AG04450 (cell line): ENCODE measurements at places on chromosomes 1 and 21. TPM values are rescaled to one million over a fixed set of nuclear protein-coding genes. Genes with fewer than 3 reads are reported as not detected.
A peak's percentile ranks its signal among the peaks of the same experiment; 100 is the strongest.

The OR2T2 gene
- not detected in 2 replicates for polyA plus RNA-seq

The F13B gene
- not detected in 2 replicates for polyA plus RNA-seq

The TPTE gene
- not detected in 2 replicates for polyA plus RNA-seq

The PDC gene
- not detected in 2 replicates for polyA plus RNA-seq

The FLG gene
- polyA plus RNA-seq: not detected in 2 replicates

The AHCYL1 gene
- polyA plus RNA-seq: 120 and 133 TPM in 2 replicates

The LORICRIN gene
- polyA plus RNA-seq: not detected in 2 replicates

The GLMP gene
- 25.5 and 36.4 TPM in 2 replicates for polyA plus RNA-seq

The STYXL2 gene
- not detected in 2 replicates for polyA plus RNA-seq

The FAM72D gene
- polyA plus RNA-seq: 0.68 and 1.3 TPM in 2 replicates

The ATP6V1G3 gene
- polyA plus RNA-seq: not detected in 2 replicates

DNA sequence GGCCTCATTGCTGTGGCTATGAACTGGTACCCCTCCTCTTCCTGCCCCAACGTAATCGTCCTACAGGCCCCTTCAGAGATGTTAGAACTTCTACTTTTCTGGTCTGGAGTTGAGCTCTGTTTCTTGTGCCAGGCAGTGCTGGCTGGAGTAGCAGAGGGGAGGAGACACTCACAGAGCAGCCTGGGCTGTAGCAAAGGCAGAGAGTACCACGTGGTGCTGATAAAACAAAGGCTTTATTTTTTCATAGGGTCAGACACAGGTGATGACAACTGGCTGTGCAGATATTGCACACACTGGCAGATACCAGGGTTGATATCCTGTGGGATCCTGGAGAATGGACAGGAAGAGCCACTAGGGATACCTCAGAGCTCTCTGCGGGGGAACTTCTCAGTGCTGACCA, 23.2 kb downstream of the CRCT1 start:
- no peak for DNase-seq

GRCh38 chr1:65958561-65959350, 166.1 kb downstream of the PDE4B start:
- peak; percentile 21 for DNase-seq

DNA sequence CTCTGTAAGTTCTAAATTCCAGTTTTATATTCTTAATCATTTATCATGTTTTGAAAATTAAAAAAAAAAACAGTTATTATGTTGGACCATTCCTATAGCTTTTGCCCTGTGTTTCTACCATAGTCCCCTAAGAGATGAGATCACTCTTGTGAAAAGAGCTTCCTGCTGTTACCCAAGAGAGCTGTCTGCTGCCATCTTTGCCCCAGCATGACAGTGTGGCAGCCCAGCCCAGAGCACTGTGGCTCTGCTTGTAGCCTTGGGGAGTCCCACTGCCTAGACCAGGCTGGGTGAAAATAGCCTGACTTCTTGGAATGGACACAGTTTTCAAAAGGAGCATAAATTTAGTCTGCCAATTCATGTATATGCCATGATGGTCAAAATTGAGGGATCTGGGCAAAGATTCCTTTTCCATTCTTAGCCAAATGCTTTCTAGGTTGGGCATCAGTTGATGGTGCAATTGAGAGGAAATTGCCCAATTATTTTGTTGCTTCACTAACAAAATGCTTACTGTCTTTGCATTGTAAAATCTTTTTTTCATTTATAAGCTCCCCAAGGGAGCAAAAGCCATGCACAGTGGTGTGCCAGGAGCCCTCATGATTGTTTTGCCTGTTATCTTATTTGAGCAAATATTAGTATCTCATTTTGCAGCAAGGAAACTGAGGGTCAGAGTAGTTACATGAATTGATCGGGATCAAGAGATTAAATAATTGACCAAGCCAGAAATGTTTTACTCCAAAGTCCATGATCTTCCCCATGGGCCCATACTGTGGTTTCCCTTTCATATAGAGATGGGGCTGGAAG, 72.8 kb downstream of the ETS2 start:
- DNase-seq: no peak

DNA sequence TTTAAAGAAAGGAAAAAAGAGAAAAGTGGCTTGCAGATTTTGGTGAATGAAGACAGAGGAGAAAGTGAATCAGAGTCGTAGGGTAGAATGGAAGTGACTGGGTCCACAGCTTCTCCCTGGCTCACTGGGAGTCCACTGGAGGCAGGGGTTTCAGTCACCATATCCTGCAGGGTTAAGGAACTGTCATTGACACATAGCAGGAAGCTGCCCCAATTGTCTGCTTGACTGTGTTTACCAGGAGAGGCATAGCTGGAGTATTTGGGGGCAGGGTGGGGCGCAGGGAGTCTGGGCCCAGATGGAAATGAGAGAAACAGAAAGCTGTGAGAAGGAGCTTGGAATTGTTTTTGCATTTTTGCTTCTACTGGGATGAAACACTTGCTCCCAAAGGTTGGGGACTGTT, 228.8 kb upstream of the CSF3R start:
- no peak for DNase-seq

- DNase-seq: peak; percentile 4
Measured at GRCh38 chr1:239816081-239816782, 275.5 kb upstream of the FMN2 start.

- DNase-seq: no peak
Measured at GRCh38 chr1:229508823-229509337, 739 bp upstream of the NUP133 start.

DNA sequence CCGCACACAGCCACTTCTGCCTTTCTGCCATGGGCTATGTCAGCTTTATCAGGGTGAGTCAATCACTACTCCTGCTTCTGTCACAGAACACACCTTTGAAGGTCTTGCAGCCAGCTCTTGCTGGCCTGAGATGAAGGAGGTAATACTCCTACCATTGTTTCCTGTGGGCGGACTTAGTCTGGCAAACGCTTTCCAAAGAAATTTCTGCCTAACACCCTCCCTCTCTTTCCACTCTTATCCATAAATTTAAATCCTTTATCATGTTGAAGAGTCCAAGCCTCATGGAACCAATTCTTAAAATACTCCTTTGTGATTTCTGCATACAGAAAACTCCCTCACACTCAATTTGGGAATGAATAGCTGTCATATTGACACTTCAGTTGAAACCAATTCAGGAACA, 633.1 kb upstream of the CHRM3 start:
- DNase-seq: no peak

DNA sequence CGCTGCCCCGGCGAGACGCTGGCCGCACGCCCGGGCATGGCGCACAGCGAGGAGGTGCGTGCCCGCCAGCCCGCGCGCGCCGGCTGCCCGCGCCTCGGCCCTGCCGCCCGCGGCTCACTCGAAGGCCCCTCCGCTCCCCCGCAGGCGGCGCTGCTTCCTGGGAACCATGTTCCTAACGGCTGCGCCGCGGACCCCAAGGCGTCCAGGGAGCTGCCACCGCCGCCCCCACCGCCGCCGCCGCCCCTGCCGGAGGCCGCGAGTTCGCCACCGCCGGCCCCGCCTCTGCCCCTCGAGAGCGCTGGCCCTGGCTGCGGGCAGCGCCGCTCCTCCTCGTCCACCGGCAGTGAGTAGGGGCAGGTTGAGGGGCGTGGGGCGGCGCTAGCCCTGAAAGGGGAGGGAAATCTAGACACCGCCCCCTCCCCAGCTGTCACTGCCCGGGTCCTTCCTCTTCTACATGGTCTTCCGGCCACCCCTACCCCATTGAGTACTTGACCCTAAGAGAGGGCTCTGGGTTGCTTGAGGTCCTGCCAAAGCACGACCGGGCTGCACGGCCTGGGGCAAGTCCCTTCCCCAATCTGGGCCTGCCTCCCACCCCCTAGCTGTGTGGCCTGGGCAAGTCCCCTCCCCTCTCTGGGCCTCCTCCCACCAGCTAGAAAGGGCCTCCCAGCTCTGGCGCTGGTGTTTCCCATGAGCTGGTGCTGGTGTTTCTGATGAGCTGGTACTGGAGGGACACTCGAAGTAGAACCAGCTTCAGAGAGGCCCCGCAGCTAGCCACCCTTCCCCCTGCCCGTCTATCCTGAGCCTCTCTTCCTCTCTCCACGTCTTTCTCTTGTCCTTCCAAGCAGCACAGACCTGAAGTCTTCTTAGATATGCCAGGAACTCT, 17.0 kb downstream of the TNFRSF25 start:
- no peak for DNase-seq

DNA sequence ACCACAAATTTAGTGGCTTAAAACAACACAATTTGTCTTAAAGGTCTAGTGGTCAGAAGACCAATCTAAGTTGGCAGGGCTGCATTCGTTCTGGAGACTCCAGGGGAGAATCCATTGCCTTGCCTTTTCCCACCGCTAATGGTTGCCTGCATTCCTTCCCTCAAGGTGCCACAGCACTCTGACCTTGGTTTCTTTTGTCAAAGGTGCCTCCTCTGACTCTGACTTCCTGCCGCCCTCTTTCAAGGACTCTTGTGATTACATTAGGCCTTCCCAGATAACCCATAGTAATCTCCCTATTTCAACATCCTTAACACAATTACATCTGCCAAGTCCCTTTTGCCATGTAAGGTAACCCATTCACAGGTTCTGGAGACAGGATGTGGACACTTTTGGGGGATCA, 145.3 kb downstream of the S1PR1 start:
- no peak for DNase-seq

- DNase-seq: no peak
Measured at GRCh38 chr1:46422261-46422871, 28.2 kb downstream of the FAAH start.

DNA sequence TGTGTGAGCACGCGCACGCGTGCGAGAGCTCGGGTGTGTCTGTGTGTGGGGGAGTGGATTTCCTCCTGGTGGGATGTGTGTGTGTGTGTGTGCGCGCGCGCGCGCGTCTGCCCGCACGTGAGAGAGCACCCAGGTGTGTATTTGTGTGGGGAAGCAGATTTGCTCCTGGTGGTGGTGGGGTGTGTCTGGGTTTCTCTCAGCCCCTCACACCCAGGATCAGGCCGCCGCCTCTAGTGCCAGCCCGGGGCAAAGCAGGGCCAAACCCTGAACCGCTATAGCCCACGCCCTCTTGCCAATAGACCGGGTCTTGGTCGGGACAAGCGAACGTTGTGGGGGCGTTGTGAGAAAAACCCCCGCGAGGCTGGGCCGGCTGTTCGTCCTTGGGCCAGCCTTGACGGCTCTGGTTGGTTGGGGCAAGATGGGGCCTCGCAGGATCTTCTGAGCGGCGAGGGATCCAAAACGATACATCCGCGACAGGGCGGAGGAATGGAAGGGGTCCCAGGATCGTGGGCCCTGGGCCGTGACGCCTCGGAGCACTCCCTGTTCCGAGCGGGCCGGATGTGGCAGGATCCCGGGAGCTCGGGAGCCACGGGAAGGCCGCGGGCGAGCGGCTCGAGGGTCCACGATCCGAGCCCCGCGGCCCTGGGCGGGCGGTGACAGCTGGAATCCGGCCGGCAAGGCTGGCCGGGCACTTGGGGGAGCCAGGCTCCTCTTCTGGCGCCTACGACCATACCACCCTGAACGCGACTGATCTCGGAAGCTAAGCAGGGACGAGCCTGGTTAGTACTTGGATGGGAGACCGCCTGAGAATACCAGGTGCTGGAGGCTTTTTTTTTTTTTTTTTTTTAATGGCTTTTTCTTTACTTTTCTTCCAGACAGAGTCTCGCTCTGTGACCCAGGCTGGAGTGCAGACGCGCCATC, 68.2 kb downstream of the RNF187 start:
- DNase-seq: no peak

GRCh38 chr1:116556289-116557006, 14.4 kb downstream of the CD58 start:
- no peak for DNase-seq

GRCh38 chr21:38965910-38966504, 160.3 kb downstream of the ETS2 start:
- DNase-seq: no peak

DNA sequence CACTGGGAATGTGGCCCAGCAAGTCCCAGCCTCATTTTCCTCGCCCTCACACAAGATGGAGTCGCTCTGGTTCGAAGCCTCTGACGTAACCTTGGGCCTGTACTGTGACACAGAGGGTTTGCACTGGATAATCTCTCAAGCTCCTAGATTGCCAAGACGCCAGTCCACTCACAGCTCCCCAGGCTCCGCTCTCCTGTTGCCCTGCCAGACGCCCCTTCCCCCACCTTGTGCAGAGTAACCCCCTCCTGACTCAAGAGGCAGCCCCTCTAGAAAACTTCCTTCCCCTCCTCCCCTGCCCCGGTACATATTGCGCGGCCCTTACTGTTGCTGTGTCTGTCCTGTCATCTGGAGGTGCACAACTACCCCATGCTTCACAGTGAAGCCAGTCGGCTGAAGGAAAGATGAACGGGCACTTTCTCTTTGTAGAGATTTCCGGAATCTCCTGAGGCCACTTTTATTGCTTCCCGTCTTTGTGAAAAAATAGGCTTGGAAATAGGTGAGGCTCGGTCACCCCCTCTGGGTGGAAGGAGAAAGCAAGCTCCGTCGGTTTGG, 981 bp upstream of the KIAA1614 start:
- DNase-seq: no peak

DNA sequence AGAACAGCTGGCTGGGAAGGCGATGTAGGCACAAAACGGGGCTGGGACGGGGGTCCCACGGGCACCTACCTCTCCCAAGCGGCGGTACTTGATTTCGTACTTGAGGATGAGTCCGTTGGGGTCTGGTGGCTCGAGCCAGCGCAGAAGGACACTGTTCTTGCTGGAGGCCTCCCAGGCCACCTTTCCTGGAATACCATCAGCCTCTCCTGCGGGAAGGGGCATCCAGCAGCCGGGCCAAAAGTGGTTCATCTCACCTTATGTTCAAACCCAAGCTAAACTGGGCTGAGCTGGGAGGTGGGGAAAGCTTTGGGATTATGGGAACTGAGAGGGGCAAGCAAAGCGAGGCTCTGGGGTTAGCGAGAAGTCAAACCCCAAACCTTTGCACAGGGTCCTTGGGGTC, 14.3 kb downstream of the INSRR start:
- DNase-seq: no peak

GRCh38 chr1:15100121-15100879, 53.2 kb upstream of the TMEM51 start:
- DNase-seq: peak; percentile 7

DNA sequence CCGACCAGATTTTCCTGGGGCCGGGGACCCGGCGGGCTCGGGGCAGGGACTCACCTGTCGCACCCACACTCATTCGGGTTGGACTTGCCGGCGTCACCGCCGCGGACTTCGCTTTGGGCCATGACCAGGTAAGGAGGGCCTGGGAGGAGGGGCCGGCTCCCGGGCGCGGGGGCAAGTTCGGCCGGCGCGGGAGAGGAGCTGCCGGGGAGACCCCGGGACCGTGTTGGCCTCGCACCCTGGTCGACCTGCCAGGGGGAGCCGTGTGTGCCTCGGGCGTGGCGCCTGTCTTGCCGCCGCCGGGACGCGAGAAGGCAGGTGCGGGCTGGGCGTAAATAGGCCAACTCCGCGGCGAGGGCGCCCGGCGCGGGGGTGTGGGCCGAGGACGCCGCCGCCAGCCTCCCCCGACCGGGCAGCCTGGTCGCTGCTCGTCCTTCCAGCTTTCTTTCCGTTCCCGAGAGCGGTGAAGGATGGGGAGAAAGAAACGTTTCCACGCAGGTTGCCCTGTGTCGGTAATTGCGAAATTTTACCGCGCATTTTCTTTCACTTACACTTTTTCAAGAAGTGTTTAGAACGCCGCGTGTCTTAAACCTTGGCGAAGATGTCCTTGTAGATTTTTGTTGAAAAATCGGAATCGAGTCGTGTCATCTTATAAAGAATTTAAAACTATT, 558 bp downstream of the USP1 start:
- DNase-seq: no peak

- DNase-seq: no peak
Measured at GRCh38 chr21:41602531-41602930, 94.6 kb upstream of the TMPRSS2 start.
